ENCODE measurements at places on chromosomes 16 and 17.

- DNase-seq: no peak
Observed at GRCh38 chr17:61595418-61596186, 4.6 kb upstream of the NACA2 start.

- DNase-seq: no peak
Observed at GRCh38 chr16:66741169-66741900, 10.1 kb downstream of the DYNC1LI2 start.

DNA sequence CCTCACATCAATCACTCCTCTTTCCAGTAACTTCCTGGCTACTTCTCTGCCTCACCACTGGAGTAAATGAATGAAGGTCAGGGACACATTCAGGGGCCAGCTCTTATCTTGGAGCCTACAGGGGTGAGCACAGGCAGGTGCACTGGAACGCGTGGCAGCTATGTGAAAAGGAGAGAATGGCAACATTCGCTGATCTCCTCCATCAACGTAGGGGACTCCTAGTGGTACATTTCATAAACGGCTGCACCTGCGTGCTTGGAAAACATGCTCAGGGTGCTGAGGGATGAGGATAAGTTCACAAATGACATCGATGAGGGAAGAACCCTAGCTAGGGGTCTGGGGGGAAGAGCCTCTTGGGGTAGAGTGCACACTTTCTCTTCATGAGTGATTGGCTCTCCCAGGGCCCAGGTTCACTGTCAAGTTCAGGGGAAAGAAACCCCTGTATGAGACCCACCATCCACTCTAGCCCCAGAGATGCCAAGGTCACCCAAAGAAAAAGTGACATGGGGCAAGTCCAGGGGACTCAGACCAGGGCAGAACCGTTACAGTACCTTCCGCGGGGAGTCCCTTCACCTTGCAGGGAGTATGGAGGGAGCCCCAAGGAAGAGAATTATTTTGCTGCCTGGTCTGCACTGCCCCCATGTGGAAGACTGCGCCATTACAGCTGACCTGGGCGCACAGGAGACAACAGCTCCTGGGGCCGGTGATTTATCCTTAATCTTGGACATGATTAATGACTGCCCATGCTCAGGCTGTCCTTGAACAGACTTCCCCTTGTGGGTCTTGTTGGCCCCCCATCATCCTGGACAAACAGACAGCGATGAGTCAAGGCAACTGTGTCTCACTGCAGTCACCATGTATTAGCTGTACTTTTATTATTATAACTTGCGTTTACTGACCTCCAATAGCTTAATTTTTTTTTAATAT is 30.1 kb downstream of the VAC14 start:
- DNase-seq: peak; percentile 65

DNA sequence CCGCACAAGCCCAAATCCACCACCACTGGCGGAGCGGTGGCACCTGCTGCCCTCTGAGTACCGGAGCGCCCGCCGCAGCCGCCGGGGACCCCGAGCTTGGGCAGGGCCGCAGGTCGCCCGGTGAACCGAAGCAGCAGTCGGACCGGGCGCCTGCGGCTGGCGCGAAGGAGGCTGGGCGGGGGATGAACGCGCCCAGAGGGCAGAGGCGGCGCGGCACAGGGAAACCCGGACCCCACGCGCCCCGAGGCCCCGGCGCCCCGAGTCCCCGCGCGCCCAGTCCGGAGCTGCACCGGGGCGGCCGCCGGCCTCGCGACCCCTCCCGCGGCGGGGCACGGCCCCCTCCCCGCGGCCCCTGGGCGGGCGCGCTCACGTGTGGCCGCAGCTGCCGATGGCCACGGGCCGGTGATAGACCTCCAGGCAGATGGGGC is 393 bp downstream of the RNF166 start:
- no peak for DNase-seq

DNA sequence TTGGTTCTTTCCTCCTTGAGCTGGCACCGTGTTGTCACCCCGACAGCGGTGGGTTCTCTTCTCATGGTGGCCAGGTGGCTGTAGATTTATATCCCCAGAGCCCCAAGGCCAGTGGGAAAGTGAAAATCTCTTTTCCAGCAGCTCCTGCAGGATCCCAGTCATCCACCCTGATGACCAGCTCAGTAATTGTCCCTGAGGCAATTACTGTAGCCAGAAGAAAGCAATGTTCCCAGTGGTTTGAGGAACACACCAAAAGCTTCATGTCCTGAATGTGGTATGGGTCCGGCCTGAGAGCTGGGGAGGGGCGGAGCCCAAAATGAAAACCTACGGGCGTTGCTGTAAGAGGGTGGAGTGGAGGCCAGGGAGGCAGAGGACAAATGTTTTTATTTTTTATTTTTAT is 69.0 kb downstream of the WSB1 start:
- DNase-seq: no peak
